ENCODE measurements at places on chromosomes 12 and 14.

GRCh38 chr14:92380131-92380530 is 57.2 kb downstream of the SLC24A4 start:
- DNase-seq: no peak

DNA sequence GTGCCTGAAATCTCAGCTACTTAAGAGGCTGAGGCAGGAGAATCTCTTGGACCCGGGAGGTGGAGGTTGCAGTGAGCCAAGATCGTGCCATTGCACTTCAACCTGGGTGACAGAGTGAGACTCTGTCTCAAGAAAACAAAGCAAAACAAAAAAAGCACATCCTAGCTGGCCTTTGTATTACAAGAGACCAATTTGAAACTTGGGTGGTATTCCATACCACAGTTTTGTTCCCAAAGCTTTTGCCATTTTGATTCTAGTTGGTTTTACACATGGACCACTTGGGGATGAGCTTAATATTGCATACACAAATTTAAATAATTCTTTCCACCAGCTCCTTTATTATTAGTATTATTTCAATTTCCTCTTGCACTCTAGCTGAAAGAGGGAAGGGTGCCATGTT is 276.9 kb upstream of the SLC16A7 start:
- DNase-seq: no peak

GRCh38 chr14:103517721-103518421 is 4.8 kb downstream of the CKB start:
- no peak for DNase-seq

DNA sequence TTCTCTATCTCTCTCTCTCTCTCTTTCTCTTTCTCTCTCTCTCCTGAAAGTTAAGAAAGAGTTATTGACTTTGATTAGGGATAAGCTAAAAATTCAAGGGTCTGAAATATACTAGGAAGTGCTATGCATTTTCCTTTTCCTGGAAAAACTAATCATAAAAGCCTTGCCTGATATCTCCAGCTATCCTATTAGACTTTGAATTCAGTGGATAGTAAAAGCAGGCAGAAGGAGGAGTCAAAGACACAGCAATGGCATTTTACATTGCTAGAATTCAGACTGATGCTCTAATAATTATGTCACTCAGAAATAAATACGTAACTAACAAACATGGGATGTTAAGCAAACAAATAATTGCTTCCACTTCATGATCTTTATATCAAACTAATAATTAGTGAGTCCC is 272.0 kb downstream of the SSPN start:
- no peak for DNase-seq

DNA sequence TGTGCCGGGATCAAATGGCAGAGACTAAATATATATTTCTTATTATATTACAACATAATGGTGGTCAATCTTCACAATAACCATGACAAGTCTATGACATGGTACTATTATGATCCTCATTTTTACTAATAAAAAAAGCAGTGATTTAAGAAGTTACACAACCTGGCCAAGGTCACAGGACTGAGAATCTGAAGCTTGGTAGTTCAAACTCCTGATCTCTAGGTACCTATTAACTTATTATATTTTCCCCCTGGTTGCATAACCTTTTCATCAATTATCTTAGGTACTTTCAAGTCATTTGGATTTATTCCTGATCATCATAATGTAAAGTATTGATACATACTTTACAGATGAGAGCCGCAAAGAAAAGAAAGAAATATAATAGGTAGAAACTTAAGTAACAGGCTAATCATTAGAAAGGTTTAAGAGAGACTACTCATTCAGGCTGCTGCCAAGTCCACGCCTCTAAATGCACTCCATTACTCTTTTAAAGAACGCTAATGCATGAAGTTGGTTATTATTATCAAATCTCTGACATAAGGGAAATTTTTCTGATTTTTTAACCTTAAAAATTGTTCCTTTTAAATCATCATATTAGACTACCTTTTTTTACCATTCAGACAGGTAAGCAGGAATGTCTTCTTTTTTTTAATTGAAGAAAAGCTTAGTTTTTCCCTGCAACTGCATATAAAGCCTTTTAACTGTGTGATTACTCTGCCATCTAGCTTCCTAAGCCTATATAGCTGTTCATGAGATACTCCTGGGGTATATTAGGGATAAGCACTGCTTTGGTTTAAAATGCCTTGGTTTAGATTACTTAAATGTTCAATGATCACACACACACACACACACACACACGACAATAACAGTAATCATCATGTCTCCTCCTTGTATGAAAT is 35.6 kb downstream of the RPS29 start:
- DNase-seq: no peak

DNA sequence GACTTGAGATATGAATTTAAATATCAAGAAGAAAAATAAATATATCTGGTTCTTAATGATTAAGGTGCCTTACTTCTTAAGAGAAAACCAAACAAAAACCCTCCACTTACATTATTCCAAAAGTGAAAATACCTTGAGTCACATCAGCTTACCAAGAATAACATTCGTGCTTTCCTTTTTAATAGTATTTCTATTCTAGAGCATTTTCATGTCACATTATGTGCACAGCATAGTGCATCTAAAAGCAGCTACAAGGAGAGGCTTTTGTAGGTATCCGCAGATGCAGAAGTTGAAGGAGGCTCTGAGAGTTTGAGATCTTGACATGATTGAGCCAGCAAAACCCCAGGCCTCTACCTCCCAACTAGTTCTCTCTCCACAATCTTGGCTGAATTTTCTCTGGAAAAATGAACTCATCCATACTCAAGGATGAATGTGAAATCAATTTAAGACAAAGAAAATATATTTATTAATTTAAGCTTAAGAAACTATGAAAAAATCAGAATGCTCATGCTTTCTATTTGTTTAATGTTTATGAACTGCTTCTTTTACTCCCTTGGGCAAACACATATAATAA is 275.0 kb downstream of the AKAP6 start:
- DNase-seq: no peak
